ENCODE measurements at places on chromosomes 1 and 21.

- no peak for DNase-seq
Observed at GRCh38 chr1:23585321-23586022, 26.2 kb upstream of the ID3 start.

DNA sequence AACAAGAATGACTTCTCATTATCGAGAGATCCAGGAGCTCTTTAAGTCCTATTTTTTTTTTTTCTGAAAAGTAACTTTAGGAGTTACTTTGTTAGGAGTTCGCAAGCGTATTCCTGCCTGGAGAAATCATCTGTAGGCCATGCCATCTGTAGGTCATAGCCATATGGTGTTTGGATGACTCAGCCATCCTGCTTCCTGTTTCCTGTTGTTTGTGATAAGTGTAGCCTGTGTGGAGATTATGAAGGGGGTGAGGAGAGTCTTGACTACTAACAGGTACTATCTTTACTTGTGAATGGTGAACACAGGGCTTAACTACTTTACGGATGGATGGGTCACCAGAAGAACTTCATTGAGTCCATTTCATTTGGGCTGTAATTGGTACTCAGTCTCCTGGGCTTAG, 327.2 kb downstream of the PTPRU start:
- no peak for DNase-seq

- DNase-seq: no peak
Observed at GRCh38 chr1:169959686-169960085, 66.0 kb upstream of the SCYL3 start.

DNA sequence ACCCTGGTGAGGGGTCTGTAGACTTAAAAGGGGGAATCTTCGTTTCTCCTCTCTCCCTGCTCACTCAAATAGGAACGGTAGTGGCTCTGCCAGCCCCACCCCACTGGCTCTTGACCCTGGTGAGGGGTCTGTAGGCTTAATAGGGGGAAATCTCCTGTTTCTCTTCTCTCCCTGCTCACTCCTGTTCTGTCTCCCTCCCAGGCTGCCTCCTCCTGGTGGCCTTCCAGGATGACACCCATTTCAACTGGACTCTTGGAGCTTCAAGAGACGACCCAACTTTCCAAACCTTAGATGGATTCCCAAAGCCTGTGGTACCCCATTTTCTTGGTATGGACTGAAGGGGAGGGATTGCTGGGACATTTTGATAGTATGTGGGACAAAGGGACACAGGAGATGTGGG, 1.4 kb upstream of the EPHB2 start:
- DNase-seq: no peak

GRCh38 chr1:107532318-107532717, 391.5 kb downstream of the NTNG1 start:
- DNase-seq: no peak

Data from stimulated activated CD8-positive, alpha-beta memory T cell treated with anti-CD3 and anti-CD28 coated beads, Interleukin-2, amount 100 ng/mL, for 1 hour (primary cell).